Right forelimb (tissue), 1 donor: ENCODE measurements at places on chromosomes 1 and 21.

DNA sequence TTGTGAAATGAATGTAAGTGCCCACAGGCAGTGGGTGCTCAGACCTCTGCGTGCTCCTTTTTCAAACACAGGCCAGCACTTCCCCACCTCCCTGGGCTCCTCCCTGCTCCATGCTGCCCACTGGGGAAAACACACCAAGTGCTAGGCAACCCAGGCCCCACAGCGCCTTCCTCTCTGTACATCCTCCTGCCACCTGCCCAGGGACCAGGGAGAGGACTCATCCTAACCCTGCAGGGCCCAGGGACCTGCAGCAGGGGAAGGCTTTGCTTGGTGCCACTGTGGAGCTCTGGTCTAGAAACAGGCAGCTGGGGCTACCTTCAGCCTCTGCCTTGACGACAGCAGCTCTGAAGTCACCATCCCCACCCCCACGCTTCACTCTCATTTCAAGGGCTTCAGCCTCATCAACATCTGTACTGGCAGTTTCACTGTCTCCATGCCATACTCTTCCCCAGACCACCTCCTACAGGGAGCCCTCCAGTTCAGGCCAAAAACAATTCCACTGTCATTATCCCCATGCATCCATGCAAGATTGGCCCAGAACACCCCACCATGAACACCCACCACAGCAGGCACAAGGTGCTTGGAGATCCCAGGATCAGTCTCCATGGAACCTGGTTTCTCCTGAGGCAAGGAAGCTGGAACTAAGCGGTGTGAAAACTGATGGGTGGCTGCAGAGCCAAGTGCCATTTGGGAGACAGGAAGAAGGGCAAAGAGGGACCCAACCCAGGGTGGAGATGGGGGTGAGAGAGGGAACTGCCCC lies 1.1 kb downstream of the IGSF8 start:
- no peak for DNase-seq

DNA sequence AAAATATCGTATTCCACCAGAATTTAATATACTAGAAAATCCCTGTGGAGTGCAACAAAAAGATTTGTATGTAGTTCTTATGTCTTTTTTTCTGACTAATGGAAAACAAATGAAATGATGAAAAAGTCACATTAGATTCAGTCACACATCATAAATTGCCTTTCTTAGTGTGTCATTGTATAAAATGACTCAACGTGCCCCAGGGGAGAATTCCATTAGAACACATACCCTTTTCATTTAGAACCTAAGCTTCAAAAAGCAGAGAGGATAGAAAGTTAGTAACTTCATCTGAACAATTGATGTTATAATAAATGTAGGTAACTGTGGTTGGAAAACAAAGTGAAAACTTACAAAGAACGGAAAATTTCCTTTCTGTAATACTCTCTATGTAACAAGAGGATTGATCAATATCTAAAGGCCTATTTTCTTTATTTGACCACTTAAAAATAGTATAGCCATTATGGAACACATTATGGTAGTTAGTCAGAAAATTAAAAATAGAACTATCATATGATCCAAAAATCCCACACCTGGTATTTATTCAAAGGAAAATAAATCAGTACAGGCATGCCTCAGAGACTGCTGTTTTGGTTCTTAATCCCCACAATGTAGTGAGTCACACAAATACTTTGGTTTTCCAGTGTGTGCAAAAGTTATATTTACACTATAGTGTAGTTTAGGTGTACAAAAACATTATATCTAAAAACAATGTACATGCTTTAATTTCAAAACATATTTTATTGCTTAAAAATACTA lies 1016.1 kb downstream of the KCNT2 start:
- DNase-seq, result no peak

DNA sequence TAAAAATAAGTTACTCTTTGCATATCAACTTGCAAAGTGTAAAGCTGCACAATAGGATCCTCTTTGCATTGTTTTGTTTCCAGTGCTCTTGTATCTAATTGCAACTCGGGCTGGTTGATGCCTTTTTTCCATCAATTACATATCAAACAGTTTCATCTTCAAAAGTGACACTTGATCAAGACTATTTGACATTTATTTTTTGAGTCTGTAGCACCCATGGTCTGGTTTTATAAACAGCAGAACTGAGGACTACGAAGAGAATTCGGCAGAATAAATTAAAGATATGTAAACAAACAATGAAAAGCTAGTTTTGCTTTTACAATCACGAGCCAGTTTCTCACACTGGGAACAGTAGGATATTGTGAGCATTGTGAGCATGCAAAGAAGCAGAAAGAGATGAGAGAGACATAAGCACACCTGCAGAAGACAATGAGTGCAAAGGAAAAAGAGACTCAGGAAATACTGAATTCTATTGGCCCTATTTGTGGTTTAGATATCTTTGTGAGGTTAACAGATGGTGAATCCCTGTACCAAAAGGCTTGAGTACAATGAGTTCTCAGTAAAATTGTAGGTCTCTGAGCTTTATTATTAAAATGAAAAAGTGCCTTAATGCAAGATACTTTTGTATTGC lies 45.4 kb downstream of the RPL5 start:
- no peak for DNase-seq

GRCh38 chr1:201163707-201164106 lies 9.4 kb upstream of the TMEM9 start:
- no peak for DNase-seq

DNA sequence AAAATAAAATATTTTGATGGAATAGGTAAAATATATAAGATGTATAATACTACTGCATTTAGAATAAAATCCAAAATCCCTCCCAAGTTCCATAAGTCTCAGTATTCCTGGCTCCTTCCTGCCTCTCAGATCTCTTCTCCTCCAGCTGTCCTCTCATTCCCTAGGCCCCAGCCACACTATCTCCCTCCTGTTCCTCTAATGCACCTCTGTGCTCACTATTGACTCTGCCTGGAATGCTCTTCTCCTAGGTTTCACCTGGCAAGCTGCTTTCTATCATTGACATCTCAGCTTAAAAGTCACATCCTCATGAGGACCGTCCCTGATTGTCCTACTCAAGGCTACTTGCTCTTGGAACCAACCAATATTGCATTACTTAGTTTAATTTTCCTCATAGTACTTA lies 7.2 kb downstream of the NME7 start:
- DNase-seq, result no peak

GRCh38 chr1:229004066-229004833 lies 266.7 kb upstream of the RAB4A start:
- peak; percentile 15 for DNase-seq

GRCh38 chr21:32094804-32095203 lies 184.0 kb downstream of the MIS18A start:
- DNase-seq, result no peak

GRCh38 chr1:60958001-60958400 lies 124.4 kb upstream of the NFIA start:
- no peak for DNase-seq

- no peak for DNase-seq
Measured at GRCh38 chr1:228144193-228144992, 4.3 kb downstream of the GUK1 start.

DNA sequence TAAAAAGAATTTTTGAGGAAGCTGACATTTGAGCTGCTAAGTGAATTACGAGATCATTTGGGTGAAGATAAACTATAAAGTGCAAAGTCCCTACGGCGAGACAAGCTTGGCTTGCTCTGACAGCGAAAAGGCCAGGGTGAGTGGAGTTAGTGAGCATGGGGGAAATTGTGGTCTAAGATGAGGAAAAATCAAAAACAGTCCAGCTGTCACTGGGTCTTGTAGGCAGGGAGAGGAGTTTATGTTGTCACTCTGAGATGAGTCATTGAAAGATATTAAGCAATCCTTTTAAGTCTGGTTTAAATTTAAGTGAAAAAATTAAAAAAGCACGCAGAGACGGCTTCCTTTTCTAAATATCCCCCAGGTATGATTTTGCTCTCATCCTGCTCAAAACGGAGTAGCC lies 601.9 kb downstream of the MRPL39 start:
- no peak for DNase-seq

DNA sequence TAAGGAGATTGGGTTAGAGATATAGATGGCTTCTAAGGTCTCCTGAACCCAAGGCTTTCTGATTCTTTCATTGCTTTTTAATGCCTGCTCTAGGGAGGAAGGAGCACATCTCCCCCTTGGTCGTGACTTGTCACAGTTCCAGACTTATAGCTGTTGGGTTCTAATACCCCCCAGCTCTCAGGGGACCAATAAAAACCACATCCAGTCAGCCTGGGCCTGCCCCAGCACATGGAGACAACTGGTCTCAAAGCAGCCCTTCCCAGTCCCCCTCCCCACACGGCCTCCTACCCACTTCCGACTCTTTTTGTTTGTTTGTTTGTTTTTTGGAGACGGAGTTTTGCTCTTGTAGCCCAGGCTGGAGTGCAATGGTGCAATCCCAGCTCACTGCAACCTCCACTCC lies 23.3 kb downstream of the QSOX1 start:
- no peak for DNase-seq

- no peak for DNase-seq
Measured at GRCh38 chr1:32448773-32449456, 16.0 kb upstream of the ZBTB8B start.

GRCh38 chr1:151920149-151920548 lies 10.8 kb upstream of the THEM4 start:
- no peak for DNase-seq

- DNase-seq, result no peak
Measured at GRCh38 chr1:46617833-46618232, 1.2 kb upstream of the MOB3C start.

DNA sequence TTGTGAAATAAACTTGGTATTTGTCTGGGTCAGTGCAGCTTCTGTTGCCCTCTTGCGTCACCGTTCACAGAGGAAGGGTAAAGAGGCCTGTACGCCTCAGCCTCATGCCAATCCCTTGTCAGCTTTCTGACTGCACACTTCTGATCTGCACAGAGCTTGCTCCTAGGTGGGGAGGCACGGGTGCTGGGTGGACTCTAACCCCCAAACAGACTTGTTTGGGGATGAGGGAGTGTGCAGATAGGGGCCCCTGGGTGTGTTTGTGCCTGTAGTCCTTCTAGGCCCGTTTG lies 803 bp upstream of the B4GALT2 start:
- DNase-seq, result no peak

DNA sequence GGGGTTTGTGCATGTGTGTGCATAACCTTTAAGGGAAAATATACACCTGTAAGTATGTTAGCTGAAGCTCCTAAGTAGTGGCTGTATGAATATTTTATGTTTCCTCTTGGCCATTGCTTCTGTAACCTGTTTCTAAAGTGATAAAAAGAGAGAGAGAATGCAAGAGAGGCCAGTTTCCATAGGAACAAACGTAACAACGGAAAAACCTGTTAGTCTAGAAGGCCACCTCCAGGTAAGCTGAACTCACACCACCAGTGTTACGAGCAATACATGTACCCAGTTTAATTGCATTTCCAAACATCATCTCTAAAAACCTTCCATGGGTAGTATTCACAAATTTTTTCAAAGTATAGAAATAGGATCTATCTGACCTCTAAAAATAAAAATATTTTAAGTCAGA lies 63.1 kb downstream of the PLPPR4 start:
- no peak for DNase-seq

DNA sequence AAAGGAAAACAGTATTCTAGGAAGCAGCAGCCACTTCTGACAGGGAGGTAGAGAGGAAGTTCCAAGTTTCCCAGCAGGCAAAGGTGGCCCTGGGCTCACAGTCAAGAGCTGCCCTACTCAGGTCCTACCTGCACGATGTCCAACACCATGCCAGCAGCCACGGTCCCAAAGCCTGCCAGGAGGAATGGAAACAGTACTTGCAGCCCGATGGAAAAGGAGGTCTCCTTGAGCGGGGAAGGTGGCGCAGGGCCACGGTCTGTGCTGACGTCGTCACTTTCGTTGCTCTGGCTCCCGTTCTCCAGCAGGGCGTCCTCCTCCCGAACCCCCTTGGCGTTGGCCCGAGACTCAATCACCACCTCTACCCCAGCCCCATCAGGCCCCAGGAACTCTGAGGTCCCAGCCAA lies 3.1 kb downstream of the SLC41A1 start:
- no peak for DNase-seq

DNA sequence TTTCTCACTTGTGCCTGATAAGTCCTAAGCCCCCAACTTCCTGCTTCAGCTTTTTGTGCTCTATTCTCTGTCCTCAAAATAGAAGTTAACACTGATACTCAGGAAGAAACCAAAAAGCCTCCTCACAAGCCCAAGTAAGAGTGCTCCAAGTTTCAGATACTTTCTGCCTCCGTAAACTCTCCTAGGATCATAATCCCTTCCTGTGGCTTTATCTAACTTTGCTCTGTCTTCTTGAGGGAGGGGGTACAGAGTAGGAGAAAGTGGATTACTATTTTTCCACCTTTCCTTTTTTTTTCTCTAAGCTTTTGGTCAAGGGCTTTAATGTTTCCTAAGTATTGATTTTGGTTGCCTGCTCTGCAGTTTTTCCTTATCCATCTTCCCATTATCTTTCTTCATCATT lies 54.6 kb downstream of the DPH5 start:
- DNase-seq, result no peak

- peak; percentile 39 for DNase-seq
Measured at GRCh38 chr1:47478090-47478489, 40.2 kb downstream of the FOXD2 start.

- DNase-seq, result no peak
Measured at GRCh38 chr1:21935393-21935804, 1.7 kb downstream of the HSPG2 start.

DNA sequence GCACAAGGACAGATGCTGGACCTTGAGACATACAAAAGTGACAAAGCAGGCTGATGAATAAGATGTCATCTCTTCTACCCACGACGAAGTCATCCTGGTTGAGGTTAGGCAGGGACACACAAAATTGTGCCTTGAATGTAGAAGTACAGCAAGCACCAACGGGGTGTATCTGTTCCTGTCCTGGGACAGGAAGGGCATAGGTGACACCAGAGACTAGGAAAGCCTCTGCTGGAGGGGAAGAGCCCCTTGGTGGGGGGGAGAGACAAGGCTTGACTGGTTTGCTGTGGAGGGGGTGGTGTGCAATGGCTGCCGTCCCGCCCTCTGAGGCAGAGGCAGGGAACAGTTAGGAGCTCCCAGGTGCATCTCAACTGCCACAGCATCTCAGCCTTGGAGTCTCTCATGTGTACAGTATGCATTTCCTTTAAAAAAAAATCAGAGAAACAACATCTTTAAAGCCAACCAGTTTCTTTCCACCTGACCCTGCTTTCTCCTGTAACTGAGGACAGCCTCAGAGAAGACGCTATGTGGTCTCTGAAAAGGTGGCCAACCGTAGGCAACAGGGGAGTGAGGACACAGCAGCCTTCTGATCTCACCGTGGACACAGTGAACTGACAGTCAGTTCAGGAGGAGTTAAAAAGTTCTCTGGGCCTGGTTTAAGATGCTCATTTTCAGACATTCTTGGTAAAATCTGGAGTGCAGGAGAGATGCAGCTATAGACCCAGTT lies 17.7 kb upstream of the GFI1 start:
- DNase-seq, result no peak

DNA sequence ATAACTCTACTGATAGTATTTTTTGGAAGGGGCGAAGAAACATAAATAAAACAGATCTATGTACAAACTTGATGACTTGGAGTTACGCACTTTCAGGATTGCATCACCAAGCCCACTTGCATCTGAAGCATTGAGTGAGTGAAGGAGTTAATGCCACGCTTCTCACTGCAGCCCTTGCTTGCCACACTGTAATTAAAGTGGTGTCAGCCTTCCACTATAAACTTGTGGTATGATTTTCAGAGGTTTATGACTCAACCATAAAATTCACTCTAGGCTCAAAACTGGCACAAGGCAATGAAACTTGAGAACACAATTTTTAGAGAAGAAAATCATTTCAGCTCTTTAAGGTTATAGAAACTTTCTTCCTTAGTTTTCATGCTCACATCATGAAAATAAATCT lies 93.9 kb upstream of the PRMT6 start:
- no peak for DNase-seq

GRCh38 chr21:21929789-21930188 lies 931.6 kb downstream of the NCAM2 start:
- no peak for DNase-seq

GRCh38 chr21:16587141-16587581 lies 857.4 kb downstream of the USP25 start:
- no peak for DNase-seq
